Cardiac muscle cell (in vitro differentiated cells and primary cell): ENCODE measurements at places on chromosomes 7 and 10. TPM values are rescaled to one million over a fixed set of nuclear protein-coding genes. Genes with fewer than 3 reads are reported as not detected.

DNA sequence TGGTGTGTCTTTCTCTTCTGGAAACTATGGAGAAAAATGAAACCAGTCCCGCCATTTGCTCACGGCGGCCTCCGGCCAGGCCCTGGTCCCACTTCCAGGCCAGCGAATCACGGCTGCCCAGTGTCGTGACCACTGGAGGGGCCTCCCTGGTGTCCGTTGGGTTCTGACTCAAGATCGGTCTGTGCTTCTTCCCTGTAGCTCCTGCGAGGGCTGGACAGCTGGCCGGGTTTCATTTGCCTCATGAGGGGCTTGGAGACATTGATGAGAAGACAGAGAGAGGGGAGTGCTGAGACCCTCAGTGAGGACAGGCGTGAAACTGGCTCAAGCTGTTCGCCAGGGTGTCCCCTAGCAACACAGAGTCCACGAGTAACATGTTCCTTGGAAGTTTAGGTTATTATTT is 108.6 kb downstream of the ADARB2 start:
- DNase-seq: no peak

LRRD1 gene
- 0.51 and 0.60 TPM in 2 replicates for total RNA-seq

DNA sequence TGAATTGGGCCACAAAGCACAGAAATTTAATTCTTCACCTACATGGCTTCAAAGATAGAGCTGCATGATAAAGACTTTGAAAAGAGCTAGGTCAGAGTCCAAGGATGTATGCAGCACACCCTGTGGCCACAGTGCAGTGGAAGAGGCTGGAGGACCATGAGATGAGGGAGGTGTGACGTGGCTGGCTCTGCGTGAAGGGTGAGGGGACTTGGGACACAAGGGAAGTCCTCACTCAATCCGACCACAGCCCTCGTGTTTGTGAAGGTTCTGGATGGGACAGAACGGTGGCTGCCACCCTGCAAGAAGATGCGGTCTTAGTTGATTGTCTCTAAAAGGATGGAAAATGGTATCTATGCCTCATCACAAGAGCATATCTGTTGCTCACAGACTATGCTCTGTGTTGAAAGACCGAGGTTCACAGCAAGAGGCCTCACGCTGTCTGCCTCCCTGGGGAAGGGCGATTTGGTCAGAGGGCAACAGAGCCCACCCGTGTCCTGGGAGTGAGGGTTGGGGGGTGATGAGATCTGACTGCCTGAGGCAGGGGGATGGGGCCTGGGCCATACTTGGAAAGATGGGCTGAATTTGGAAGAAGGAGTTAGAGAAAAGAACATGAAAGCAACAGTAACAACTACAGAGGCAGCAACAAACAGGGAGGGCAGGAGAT is 174.4 kb upstream of the SHH start:
- DNase-seq: no peak

SPDYE2 gene
- not detected in 2 replicates for total RNA-seq

- no peak for DNase-seq
These were observed 36.6 kb upstream of the SAMD8 start for GRCh38 chr10:75074711-75075445.

ABCA13 gene
- total RNA-seq: 0.21 and 0.46 TPM in 2 replicates

- DNase-seq: no peak
These were observed 41.4 kb downstream of the PRTFDC1 start for GRCh38 chr10:24911029-24911428.

FAS gene
- 0.67 and 1.2 TPM in 2 replicates for total RNA-seq

DNA sequence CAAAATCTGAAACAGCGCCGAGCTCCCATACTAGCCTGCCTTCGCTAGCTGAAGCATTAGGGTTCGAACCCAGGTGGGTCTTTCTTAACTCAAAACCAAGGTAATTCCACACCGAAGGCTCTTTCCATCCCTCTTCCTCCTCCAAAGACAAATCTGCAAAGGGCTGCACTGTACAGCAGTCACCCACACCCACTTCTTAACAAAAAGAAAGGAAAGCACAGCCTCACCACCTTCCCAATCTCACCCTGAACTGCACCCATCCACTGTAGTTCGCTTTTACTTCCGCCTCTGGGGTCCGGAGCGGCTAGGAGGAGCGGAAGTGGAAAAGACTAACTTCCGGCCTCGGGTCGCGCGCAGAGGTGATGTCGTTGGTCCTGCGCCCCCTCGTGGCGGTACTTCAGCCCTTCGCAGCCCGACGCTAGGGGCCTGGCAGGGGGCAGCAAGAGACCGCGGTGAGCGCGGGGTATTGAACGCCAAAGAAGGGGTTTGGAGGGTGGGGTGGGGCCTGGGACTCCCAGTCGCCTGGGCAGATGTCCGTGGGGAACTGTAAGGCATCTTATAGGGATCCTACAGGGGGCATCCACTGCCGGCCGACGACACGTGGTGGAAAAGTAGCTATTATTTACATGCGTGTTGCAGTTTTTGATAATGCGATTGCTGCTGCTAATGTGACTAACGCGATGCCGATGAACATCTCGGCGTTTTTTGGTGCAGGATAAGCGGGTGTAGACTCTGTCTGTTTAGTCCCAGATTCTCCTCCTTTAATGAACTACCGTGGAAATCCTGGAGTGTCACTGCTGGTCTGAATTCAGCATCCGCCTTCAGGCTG is at the start of gene MTERF1:
TSS of gene MTERF1 (minus strand) at position 290 of the 829 bp plus-strand sequence. CDS start 619 bp downstream, outside the sequence.
- DNase-seq: peak; percentile 95

DNA sequence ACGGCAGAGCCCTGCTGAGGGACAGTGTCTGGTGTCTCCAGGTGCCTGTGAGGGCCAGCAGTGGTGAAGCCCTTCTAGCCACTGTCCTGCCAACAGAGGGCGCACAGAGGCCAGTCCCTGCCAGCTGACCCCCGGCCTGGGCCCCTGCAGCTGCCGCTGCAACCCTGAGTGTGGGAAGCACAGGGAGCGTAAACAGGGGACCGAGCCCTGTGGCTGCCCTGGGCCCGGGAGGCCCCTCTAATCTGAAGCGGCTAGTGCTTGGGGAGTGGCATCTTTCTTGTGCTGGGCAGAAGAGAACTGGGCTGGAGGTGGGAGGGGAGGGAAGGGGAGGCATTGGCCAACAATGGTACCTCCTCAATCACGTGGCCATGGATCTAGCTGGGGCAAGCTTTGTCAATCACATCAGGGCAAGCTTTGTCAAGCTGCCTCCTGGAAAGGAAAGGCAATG is 34.6 kb downstream of the TRIM8 start:
- peak; percentile 92 for DNase-seq

DNA sequence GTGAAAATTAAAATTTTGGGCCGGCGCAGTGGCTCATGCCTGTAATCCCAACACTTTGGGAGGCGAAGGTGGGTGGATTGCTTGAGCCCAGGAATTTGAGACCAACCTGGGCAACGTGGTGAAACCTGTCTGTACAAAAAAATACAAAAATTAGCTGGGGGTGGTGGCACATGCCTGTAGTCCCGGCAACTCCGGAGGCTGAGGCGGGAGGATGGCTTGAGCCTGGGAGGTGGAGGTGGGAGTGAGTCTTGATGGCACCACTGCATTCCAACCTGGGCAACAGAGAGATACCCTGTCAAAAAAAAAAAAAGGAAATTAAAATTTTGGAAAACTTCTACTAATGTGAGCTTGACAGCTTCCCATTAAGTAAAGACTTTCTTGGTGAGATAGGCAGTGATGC is 3.1 kb downstream of the SRRT start:
- no peak for DNase-seq

- DNase-seq: no peak
These were observed 41.9 kb downstream of the SYPL1 start for GRCh38 chr7:106070201-106070551.

FERD3L gene
- not detected in 2 replicates for total RNA-seq

GRCh38 chr10:120609006-120609405 is 152.0 kb downstream of the PLPP4 start:
- DNase-seq: no peak

GRCh38 chr7:115216652-115217051 is 294.8 kb downstream of the MDFIC start:
- no peak for DNase-seq

GRCh38 chr7:22141355-22141754 is 195.7 kb upstream of the CDCA7L start:
- DNase-seq: no peak

GRCh38 chr7:7228472-7228871 is 46.1 kb downstream of the C1GALT1 start:
- no peak for DNase-seq

ANKRD61 gene
- total RNA-seq: 0.11 and 0.15 TPM in 2 replicates

DNA sequence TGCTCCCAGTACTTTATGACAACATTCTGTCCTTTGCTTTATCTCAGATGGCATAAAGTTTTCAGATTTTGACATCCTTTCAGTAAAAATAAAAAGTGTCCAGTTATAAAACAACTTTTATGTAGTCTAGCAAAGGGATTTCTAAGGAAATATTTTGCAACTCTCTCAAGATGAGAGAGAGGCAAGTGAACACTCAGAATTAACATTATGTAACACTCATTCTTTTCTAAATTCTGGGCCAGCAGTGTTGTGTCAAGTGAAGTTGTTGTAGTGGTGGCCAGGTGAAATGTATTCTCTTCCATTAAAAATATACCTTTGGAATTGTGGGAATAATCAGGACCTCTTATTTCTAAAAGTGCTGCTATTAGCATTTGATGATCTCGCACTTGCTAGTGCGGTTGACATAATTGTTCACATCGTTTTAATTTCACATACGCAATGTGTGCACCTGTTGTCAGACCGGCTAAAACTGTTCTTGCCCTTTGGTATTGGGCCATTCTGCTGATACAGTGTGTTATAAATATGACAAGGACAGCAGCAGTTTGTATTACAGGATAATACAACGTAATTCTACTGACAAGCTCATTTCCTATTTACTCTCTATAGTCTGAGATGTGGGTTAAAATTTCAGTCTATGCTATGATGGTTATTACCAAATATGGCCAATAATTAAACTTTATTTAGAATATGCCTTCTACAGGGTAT is 23.8 kb downstream of the CPED1 start:
- DNase-seq: no peak

- DNase-seq: no peak
These were observed 22.3 kb downstream of the AMZ1 start for GRCh38 chr7:2710286-2710655.

DNA sequence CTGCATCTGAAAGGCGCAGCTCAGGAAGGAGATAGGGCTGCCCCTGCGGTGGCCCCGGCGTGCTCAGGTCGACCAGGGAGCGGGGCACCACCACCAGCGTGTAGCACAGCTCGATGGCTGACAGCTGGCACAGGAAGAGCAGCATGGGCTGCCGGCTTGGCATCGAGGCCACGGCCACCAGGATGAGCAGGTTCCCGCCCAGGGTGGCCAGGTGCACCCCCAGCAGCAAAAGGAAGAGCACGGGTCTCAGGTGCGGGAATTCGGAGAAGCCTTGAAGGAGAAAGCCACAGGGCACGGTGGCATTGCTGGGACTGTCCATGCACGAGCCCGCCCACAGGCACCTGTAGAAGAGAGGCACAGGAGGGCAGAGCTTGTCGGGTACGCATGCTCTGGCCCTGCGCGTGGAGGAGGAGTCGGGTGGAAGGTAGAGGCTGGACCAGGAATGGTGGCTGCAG is 33.9 kb downstream of the TAS2R41 start:
- no peak for DNase-seq

ADIRF gene
- total RNA-seq: not detected in 2 replicates

DNA sequence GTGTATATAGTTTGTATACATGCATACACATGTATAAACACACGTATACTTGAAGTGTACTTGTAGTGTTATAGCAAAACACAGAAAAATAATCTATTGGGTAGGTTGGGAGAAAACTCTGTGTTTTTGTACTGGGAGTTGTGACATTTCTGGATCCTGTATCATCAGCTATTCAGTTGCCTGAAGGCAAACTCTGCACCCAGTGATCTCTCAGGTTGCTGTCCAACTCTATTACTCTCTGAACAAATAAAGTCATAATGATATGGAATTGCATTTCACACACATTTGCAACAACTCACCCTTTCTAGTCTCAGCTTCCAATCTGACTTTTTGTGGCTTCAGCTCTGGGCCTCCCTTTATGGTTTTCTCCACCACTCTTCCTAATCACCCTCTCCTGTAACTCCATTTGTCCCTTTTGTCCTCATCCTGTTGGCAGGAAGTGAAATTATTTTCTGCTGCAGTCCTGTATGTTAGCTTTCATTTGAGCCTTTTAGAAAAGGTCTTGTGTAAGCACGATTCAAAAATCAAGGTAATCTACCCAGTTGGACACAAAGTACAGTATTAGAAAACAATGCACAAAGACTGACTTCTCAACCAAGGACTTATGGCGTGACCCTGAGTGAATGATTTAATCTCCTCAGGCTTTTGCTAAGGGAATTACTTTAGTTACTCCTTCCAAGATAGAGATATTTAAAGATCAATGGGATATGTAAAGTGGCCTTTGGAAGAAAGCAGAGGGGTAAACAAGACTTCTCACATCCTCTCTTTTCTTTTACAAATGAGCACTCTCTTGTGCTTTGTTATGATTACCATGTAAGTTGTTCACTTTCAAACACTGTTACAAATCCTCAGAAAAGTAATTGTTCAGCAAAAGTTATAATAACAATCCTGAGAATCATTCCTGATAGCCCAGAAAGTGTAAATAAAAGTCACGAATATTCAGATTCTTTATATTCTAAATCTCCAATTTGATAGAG is 249.1 kb downstream of the KCND2 start:
- DNase-seq: no peak

STK31 gene
- 0.04 and 0.06 TPM in 2 replicates for total RNA-seq

MAGI2 gene
- total RNA-seq: 16.8 and 24.7 TPM in 2 replicates

GRCh38 chr10:93874309-93875031 is 19.3 kb upstream of the SLC35G1 start:
- no peak for DNase-seq

- DNase-seq: no peak
These were observed 74.0 kb upstream of the NANOS1 start for GRCh38 chr10:118955531-118955930.

- peak; percentile 10 for DNase-seq
These were observed 9.2 kb downstream of the CCDC201 start for GRCh38 chr7:45863715-45864114.

ITPRID1 gene
- not detected in 2 replicates for total RNA-seq

DNA sequence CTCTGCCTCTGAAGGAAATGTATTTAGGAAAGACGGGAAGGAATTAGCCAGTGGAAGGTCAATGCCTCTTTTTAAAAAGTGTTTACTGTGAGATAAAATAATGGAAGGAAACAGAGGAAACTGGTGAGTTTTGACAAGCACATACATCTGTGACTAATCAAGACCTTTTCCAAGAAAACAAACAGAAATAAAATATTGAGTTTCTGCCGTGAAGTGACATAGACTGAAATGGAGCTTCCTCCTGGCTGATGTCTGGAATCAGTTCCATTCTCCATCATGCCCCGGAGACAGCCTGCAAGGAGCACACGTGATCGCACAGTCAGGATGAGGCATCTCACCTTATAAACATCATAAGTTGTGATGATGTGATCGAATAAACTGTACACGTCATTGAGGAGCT is 30.7 kb downstream of the TECTB start:
- DNase-seq: no peak

DNA sequence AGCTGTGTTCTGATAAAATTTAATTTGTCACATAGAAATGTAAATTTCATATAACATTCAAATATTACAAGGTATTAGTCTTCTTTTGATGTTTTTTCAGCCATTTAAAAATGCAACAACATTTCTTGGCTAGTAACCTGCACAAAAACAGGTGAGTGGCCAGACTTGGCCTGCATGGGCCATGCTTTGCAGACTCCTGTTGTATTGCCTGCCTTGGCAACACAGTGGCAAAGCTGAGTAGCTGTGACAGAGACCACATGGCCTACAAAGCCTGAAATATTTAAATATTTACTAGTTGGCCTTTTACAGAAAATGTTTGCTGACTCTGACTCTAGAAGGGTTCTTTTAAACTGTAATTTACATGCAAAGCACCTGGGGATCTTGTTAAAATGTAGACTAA is 13.5 kb upstream of the TBX20 start:
- no peak for DNase-seq

- no peak for DNase-seq
These were observed 93.8 kb downstream of the CUX1 start for GRCh38 chr7:101910991-101911799.

- DNase-seq: peak; percentile 41
These were observed 157.2 kb upstream of the ZNF92 start for GRCh38 chr7:65216469-65216868.
